ENCODE measurements at places on chromosomes 4 and X. TPM values are rescaled to one million over a fixed set of nuclear protein-coding genes. Genes with fewer than 3 reads are reported as not detected.

- no peak for DNase-seq
Measured at GRCh38 chrX:37684973-37685372, 618 bp upstream of the XK start.

DNA sequence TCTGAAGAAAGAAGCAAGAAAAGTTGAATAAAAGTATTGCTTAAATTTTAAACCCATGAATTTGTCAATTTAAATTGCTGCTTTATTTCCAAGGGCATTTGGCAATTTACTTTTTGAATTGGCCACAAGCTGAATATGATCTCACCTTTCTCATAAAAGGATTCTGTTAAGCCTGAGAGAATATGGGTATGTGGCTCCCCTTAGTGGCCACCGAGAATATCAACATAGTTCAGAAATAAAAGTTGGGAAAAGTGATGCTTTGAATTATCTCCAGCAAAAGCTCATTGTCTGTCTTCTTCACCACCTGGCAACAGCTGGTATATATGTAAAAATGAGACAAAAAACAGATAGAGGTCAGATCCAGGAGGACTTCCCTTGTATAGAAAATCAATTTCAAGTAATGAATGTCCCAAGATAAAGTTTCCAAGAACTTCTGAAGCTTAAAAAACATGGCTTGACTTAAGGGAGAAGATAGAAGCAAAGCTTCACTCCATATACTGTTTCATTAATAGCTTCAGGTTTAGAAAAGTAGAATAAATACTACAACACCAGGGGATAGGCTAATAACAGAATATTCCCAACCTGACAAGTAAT, 290.7 kb upstream of the FAM241A start:
- DNase-seq, result peak; percentile 15

The S100G gene
- polyA plus RNA-seq, result not detected

- no peak for DNase-seq
Measured at GRCh38 chrX:16138108-16138427, 14.7 kb downstream of the GRPR start.

DNA sequence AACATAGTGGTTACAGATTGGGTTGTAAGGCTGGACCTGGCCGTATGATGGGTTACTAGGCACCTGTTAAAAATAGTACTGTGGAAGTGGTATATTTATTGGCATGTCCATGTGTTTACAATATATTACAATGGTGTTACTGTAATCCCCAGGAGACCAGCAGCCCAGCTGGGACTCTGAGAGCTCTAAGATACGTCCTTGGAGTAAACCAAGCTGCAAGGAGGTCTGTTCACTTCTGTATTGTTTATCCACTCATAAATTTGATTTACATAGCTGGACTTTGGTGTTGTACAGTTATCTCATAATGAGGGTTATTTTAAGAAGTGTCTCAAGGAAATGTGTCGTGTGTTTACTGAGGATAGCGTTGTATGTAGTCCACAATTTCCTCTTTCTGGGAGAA, 93.8 kb downstream of the TBL1X start:
- DNase-seq, result no peak

- DNase-seq, result no peak
Measured at GRCh38 chr4:19329631-19330030, 922.1 kb upstream of the SLIT2 start.

DNA sequence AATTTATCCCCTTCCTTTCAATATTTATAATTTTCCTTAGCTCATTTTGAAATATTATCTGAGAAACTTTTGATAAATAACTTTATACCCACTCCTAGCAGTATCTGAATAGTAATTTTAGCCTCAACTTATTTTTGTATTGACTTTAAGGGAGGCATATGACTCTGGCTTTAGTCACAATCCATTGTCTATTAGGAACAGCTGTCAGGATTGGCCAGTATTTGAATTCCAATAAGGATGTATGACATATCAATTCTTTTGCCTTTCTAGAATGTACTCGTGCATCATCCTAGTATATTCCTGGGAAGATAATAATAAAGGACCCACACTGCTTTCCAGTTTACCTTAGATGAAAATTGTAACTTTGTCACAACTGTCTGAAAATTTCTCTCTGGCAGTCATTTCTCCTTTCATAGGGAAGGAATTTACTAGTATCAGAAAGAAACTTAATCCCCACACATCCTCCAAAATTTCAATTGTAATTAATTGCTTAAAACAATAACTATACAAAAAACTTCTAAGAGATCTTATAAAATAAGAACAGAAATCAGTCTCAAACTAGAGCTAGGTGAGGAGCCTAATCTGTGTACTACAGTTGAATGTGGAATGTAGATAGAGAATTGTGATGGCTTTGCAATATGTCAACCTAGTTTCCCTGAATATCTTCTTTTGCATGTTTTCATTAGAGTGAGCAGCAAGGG, 121.0 kb upstream of the EPHA5 start:
- no peak for DNase-seq

The ARR3 gene
- polyA plus RNA-seq, result 2.1 TPM

DNA sequence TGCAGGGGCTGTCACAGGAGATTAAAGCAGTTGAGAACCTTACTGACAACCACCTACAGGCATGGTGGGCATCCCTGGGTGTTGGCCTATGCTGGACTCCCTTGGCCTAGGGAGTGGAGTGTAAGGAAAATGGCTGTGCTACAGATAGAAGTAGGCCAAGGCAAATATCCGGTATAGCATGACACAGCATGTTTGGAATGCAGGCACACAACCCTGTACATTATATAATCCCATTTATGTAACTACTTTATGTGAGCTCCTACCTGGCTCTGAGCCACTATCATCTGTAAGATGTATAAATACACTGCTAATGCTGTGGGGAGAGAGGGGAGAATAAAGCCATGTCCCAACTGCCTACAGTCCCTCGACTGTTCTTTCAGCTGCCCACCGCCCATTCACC, 38.7 kb upstream of the KCTD8 start:
- DNase-seq, result no peak

The PAGE4 gene
- not detected for polyA plus RNA-seq

All from right lung (tissue), 10 donors.